ENCODE measurements at places on chromosomes 1 and 21.

GRCh38 chr1:6507037-6507428 is 15.6 kb upstream of the PLEKHG5 start:
- DNase-seq = no peak

- DNase-seq = no peak
These were observed 543.9 kb upstream of the ADGRL4 start for GRCh38 chr1:79550402-79550801.

DNA sequence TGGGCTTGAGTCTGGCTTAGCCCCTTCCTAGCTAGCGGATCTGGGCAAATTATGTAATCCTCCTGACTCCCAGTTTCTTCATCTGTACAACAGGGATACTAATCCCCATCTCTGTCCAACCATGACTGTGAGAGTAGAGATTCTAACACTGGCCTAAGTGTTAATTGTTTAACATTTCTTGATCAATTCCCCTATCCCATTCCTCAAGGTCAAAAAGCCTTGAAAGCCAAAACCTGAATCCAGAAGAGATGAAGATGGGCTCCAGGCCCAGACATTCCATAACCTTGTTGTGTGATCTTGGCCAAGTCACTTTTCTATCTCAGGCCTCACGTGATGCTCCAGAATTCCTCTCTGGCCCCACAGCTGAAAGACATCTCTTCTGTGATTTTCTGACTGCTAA is 18.8 kb upstream of the PHLDA3 start:
- no peak for DNase-seq

- DNase-seq = no peak
These were observed 40.7 kb downstream of the NME7 start for GRCh38 chr1:169326956-169327268.

DNA sequence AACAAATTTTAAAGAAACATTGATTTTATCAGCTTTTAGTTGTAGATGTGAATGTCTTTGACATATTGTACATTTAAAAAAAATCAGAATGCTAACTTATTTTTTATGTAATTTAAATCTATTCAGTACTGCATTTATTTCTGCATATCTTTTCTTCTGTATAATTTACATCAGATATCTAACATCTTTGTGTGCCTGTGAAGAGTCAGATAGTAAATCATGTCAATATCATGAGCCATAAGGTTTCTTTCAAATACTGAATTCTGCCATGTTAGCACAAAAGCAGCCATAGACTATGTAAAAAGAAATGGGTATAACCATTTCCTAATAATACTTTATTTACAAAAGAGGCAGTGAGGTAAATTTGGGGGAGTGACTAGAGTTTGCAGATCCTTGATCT is 1829.2 kb downstream of the NCAM2 start:
- no peak for DNase-seq

- DNase-seq = no peak
These were observed 42.5 kb downstream of the ARHGEF16 start for GRCh38 chr1:3496916-3497315.

- DNase-seq = no peak
These were observed 1.5 kb downstream of the C1orf159 start for GRCh38 chr1:1114431-1114830.

DNA sequence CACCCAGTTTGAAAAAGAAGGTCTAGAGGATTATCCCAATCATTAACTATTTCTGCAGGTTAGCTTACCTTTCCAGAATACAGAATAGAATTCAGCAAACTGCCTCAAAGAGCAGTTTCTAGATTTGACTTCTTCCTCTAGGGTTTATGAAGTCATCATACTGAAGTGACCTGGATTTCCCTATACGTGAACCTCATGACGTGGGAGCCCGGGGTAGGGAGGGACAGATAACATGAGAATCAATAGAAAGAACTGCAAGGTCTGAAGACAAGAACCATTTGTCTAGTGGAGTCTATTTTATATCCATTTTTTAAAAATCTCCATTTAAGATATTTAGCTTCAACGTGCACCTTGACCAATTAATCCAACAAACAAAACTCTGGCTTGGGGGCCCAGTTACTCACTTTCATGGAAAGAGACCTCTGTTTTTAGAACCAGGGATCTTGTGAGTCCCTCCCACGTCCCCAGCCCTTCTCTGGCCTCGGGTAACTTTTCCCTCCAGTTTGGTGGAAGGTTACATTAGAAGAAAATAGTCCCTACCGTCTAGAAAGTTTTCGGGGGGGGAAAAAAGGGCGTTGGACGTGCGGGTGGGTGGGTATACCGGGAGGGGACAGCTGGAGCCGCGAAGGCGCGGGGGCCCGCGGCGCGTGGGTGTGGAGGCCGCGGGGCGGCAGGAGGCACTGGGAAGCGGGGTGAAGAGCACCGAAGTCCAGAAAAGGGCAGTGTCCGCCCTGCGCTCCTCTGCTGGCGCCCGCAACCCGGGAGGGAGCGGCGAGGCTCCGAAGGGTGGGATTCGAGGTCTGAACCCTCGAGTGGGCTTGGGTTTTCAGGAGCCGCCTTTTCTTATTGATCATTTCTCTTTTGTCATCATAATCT is 13.8 kb upstream of the POGZ start:
- DNase-seq = no peak

DNA sequence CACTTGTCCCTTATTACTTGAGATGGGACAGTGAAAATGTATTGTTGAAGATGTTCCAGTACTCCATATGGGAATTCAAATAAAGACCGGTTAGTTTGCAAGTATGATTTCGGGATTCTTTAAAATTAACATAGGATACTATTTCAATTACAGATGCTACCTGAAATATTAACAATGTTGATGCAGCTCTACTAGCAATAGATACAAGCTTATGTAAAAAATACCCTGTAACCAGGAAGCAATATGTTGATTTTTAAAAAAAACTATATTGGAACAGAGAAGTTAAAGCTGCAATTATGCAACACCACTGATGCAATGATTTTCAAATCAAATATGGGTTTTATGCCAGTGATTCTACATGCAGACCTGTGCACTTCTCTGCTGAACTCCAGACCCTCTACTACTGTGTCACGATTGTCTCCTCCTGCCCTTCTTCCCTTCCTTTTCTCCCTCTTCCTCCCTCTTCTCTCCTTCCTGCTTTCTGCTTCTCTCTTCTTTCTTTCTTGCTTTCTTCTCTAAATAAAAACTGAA is 179.2 kb downstream of the ATP6V1G3 start:
- no peak for DNase-seq

GRCh38 chr1:235239851-235240250 is 78.8 kb upstream of the RBM34 start:
- DNase-seq = no peak

GRCh38 chr1:116712510-116712909 is 41.7 kb upstream of the CD2 start:
- DNase-seq = no peak

GRCh38 chr1:171590022-171590421 is 32.0 kb upstream of the MYOCOS start:
- no peak for DNase-seq

DNA sequence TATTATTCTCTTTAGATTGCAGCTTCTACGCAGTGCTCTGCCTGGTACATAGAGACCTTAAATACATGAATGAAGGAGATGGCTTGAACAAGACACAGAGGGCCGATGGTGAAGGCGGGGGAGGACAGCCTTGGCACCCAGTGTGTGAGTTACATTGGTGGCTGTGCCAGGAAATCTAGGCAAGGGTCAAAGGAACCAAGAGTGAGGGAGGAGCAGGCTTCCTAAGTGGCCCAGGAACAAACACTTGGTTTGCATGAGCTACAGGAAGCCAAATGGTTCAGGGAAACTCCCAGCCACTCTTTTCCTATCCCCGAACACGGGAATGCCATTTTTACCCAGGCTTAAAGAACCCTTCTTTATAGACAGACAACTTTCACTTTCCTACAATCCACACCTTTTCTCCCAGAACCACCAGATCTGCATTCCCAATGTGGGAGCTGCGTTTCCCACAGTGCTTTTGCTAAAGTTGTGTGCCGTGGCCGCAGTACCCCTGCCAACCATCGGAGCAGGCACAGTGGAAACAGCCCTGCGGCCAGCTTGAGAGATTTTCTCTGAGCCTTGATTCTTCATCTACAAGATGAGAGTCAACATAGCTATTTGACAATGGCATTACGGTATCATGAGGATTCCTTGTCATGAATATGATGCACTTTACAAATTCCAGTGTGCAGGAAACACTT is 3.5 kb upstream of the CLEC20A start:
- DNase-seq = no peak

GRCh38 chr1:66739401-66740157 is 12.7 kb upstream of the DYNLT5 start:
- DNase-seq = no peak

GRCh38 chr21:44466351-44466954 is 11.1 kb downstream of the LRRC3 start:
- DNase-seq = no peak

DNA sequence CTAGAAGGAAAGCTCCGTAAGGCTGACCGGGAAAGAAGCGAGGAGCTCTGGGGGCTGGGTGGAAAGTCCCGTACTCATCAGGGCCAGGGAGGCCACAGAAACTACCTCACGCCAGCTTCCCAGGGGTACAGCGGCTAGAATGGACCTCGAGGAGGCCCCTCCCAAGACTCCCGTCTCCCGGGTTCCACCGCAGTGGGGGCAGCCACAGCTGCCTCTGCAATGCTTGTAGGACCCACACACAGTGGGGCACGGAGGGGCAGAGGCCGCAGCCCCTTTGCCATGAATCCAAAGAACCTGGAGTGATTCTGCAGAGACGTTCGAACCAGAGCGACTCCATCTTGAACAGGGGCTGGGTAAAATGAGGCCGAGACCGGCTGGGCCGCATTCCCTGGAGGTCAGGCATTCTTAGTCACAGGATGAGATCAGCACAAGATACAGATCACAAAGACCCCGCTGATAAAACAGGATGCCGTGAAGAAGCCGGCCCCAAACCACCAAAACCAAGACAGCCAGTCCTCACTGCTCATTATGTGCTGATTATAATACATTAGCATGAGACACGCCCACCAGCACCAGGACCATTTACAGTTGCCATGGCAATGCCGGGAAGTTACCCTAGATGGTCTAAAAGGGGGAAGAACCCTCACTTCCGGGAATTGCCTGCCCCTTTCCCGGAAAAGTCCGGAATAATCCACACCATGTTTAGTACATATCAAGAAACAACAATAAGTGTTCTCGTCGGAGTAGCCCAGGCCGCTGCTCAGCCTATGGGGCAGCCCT is 1.6 kb upstream of the ANKRD65 start:
- DNase-seq = no peak

DNA sequence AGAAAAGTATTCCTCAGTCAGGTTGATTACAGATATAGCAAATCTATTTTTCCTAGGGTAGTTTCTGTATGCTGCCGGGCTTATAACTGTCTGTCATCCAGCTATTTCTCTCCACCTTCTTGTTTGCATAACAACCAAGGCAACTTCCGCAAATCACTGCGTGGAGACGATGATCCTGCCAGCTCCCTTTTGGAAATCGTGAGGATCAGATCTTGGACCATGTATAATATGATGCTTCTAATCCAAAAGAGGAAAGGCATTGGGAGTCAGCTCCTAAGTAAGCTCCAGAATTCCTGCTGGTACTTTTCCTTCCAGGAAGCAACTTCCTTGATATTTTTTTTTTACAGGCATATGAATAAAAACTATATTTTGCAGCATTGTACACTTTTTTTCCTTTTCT is 445 bp upstream of the RGS4 start:
- no peak for DNase-seq
